ENCODE measurements at places on chromosomes 12 and 14.

DNA sequence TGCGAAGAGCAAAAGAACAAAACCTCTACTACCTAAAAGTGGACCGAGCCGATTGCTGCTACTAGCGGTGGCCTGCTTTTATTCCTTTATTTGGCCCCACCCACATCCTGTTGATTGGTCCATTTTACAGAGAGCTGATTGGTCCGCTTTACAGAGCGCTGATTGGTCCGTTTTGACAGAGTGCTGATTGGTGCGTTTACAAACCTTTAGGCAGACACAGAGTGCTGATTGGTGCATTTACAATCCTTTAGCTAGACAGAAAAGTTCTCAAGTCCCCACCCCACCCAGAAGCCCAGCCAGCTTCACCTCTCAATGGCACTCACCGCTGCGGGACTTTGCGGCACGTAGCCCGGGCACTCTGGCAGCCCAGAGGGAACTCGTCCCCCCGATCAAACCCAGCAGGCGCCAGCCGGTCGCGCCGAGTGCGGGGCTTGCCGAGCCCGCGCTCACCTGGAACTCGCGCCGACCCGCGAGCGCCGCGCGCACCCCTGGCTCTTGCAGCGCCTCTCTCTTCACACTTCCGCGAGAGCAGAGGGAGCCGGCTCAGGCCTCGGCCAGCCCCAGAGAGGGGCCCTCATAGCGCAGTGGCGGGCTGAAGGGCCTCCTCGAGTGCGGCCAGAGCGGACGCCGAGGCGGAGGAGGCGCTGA, 8.7 kb upstream of the FGD4 start:
- peak; percentile 57 for DNase-seq

GRCh38 chr14:90489916-90490719, 93.3 kb downstream of the CALM1 start:
- no peak for DNase-seq

DNA sequence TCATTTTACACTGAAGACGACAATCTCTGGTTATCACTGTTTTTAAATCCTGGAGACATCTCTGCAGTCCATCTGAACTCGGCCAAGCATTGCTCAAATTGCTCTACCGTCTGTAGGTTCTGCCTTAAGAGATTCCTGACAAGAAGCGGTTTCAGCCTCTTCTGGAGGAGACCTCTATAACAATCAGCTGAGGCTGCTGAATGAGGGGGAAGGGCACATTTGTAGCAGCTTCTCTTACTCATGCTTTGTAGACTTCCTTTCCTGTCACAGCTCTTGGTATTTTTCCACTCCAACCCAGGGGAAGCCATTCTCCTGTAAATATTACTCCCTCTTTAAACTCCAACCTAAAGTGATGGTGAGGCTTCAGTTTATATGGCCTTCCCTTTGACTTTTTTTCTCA, 3.0 kb downstream of the ARG2 start:
- peak; percentile 67 for DNase-seq

GRCh38 chr14:56177036-56177435, 58.8 kb downstream of the PELI2 start:
- no peak for DNase-seq

GRCh38 chr12:77087427-77087826, 22.1 kb upstream of the E2F7 start:
- DNase-seq, result no peak

All from stomach (tissue), 19 donors.